ENCODE measurements at places on chromosomes 1 and 21.

DNA sequence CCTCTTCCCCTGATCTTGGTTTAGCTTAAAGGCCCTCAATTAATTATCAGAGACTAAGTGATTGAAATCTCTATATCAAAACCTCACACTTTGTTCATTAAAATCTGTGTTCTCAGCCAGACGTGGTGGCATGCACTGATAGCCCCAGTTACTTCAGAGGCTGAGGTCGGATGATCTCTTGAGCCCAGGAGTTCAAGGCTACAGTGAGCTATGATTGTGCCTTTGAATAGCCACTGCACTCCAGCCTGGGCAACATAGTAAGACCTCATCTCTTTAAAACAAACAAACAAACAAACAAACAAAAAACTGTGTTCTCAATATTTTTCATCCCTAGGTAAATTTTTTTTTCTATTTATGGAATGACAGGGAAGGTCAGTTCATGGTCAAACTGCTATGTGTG lies 18.7 kb downstream of the TRMT13 start:
- DNase-seq: no peak

DNA sequence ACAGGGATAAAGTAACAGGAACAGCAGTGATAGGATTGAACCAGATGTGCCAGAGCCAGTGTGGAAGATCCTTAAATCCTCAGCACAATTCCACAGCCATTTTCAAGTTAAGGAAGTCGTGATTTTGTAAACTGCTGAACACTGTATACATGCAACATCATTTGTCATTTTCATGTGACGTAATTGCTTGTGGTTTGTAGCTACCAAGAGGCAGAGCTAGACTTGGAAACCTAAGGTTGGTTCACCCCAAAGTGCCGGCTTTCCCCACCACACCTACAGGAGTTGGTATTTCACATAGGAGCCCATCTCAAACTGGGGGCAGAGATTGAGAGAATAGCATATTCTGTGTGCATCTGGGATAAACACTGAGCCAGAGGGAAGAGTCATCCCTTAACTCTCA lies 113.9 kb downstream of the CAPN8 start:
- DNase-seq: no peak

DNA sequence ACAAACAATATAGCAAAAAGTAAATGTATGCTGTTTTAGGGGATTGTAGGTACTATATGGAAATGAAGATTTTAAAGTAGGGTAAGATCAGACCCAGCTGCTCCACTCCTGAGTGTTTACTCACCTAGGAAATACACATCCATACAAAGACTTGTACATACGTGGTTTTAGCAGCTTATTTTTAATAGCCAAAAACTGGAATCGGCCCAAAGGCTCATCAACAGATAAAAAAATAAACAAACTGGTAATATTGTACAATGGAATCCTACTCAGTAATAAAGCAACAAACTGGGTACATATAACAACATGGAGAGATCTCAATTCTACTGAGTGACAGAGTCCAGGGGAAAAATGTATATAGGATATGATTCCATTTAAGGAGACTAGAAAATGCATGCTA lies 179.2 kb upstream of the TMEM51 start:
- DNase-seq: no peak

GRCh38 chr1:13828454-13829151 lies 128.6 kb downstream of the PRDM2 start:
- no peak for DNase-seq

- DNase-seq: no peak
These were observed 64.7 kb upstream of the FGGY start for GRCh38 chr1:59232216-59232615.

- peak; percentile 48 for DNase-seq
These were observed 1.0 kb downstream of the NPR1 start for GRCh38 chr1:153679337-153680119.

- no peak for DNase-seq
These were observed 3.9 kb downstream of the SELENBP1 start for GRCh38 chr1:151368393-151369301.
